ENCODE measurements at places on chromosomes 13 and 19.

DNA sequence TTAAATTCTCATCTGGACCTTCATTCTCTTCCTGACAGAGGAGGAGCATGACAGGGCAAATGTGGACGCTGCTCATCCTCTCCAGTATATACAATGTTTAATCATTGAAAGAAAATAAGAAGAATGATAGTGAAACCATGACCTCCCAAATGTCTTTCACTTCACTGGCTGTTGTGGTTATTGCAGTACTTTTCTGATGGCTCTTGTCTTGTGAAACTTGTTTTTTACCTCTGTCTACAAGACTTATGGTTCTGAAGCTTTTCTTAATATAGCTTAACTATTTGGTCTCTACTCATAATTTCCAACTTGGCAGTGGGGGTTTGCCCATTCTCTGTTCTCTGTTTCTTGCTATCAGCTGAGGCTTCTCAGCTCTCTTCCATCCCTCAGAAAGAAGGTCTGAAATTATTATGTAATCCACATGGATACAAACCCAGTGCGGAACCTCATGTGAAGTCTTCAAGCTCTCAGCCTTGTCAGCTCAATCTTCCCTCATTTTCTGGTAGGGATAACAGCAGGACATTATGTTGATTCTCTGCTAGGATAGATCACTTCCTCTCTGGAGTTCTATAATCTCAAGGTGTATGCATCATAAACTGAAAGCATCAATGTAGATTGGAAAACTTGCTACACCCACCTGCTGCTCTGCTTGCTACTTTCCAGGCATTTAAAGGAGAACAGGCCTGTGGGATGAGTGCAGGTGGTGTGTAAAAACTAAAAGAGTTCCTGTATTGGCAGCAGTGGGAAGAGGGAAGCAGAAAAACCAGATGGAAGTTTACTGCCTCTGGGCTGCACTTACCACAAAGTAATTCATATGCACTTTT, 250.3 kb upstream of the HTR2A start:
- DNase-seq: no peak

- peak; percentile 49 for DNase-seq
Measured at GRCh38 chr19:3785938-3786824, at the start of gene MATK. TSS of gene MATK (minus strand) at chr19:3786381. CDS start at chr19:3785135, 1,246 bp downstream.

GRCh38 chr19:44757735-44758505, 9.4 kb downstream of the BCL3 start:
- DNase-seq: no peak

GRCh38 chr19:4456843-4457653, 546 bp downstream of the UBXN6 start:
- peak; percentile 48 for DNase-seq

DNA sequence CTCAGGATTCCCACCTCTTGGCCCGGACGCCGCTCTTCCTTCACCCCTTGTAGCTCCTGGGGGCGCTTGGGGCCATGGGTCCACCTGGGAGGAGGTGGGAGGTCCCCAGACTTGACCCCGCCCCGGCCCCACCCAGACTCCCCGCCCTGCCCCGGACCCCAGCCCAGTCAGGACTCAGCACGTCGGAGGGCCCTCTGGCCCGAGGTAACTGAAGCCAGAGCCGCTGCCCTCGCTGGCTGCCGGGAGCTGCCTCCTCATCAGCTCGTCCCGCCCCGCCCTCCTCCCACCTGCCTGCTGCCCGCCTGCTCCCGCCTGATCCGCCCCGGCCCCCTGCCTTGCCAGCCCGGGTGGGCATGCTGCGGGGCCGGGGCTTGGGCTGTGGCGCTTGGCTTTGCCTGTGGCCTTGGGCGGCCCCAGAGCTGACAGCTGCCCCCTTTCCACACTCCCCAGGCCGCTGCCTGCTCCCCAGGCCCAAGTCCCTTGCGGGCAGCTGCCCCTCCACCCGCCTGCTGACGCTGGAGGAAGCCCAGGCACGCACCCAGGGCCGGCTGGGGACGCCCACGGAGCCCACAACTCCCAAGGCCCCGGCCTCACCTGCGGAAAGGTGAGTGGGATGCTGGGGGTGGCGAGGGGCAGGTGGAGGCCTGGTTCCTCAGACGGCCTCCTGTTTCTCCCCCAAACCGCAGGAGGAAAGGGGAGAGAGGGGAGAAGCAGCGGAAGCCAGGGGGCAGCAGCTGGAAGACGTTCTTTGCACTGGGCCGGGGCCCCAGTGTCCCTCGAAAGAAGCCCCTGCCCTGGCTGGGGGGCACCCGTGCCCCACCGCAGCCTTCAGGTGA, 9.4 kb downstream of the ARHGAP33 start:
- DNase-seq: no peak

DNA sequence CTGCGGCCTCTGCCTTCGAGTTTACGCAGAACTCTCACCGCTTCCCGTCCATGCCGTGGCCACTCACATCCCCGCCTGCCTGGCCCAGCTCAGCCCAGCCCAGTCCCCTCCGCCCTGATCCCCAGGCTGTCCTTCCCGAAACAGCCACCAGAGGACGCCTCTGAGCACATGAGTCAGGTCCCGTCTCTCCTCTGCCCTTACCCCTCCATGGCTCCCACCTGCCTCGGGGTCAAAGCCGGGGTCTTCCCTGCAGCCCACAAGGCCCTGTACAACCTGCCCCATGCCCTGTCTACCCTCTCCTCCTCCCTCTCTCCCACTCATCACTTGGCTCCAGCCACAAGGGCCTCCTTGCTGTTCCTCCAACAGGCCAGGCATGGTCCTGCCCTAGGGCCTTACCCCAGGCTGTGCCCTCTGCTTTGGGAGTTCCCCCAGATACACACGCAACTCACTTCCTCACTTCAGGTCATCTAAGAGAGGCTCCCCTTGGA, 8.1 kb upstream of the SEMA6B start:
- DNase-seq: peak; percentile 82

DNA sequence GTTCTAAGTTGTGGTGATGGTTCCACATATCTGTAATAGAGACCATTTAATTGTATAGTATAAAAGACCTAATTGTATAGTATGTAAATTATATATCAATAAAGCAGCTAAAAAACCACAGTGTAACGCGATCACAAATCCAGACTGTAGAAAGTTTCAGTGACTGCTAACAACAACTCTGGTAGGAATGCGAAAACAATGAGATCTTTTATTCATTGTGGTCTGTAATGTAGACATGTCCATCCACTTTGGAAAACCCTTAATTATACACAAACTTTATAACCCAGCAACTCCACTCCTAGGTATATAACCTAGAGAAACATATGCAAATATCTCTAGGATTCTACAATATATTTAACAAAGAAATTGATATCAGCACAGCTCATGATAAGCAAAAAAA, 549.5 kb downstream of the SLITRK1 start:
- no peak for DNase-seq

GRCh38 chr13:97174638-97175037, 47.5 kb upstream of the MBNL2 start:
- DNase-seq: no peak
